ENCODE measurements at places on chromosomes 12 and 14. TPM values are rescaled to one million over a fixed set of nuclear protein-coding genes. Genes with fewer than 3 reads are reported as not detected.

Gene TMTC1
- not detected for total RNA-seq

DNA sequence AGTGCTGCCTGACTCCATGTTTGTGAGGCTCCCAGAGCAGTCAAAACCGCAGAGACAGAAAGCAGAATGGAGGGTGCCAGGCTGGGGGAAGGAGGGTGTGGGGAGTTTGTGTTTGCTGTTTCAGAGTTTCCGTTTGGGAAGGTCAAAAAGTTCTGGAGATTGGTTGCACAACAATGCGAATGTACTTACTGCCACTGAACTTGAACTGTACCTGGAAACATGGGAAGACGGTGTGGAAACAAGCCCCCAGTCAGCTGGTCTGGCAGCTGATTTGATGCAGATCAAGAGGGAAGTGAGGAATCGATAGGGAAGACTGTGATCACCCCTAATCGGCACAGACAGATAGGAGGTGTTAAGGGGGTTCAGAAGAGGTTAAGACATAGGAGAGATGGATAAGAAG, 35.3 kb upstream of the INF2 start:
- no peak for DNase-seq
- no peak overlapping the region for H3K27ac ChIP-seq
- no peak overlapping the region for H3K4me3 ChIP-seq
- H3K36me3 ChIP-seq = no peaks in the 10 kb centered on the region

DNA sequence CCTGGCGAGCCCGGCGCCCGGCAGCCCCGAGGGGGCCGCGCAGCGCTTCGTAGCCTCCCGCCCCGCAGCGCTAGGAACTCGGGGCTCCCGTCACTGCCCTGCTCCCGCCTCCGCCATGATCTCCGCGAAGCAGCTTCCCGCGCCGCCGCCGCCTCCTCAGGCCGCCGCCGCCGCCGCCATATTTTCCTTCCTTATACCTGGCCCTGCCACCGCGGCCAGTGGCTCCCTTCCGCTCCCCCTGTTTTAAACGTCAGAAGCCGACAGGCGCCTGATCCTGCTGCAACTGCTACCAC, 286 bp downstream of the PPP4R3A start:
- H3K4me1 ChIP-seq = peaks cover 24% of the 10 kb centered on the region
- peak overlapping the region; percentile 87 for H3K27ac ChIP-seq
- H3K36me3 ChIP-seq = peaks cover 29% of the 10 kb centered on the region
- H3K4me3 ChIP-seq = peak overlapping the region; percentile 69
- no peaks in the 10 kb centered on the region for H3K27me3 ChIP-seq

- H3K4me3 ChIP-seq = no peak overlapping the region
- H3K4me1 ChIP-seq = no peaks in the 10 kb centered on the region
- no peaks in the 10 kb centered on the region for H3K27me3 ChIP-seq
- H3K36me3 ChIP-seq = no peaks in the 10 kb centered on the region
- H3K27ac ChIP-seq = no peak overlapping the region
Observed at GRCh38 chr12:119208626-119209061, 29.9 kb downstream of the HSPB8 start.

DNA sequence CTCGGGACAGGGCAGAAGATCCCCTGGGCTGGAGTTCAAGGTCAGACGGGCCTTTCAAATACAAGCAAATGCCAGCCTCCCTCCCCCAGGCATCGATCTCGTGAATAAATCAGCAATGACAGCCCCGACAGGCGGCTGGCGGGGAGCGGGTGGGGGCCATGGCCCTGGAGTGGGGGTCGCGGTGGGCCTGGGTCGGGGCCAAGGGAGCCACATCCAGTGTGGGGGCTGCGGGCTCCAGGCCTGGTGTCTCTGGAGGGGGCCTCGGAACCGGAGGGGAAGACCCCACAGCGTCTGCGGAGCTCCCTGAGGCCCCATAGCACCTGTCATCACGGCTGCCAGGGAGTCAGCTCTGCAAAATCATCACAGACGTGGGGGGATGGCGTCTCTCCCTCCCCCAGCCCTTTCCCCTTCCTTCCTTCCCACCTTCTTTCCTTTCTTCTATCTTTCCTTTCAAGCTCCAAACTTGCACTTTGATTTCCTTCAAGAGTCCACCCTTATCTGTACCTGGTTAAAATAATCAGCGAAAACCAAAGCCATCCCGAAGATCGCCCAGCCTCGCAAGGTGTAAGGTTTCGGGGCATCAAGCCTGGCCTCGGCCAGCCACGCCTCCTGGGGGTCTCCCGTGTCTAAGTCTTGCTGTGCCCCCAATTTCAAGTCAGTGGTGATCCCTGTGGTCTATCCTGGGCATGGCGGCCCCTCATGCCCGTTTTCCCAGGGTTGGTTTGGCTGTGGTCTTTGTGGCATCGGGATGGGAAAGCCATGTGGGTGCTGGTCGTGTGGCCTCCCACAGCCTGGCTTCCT, 92.1 kb downstream of the NOC4L start:
- no peak overlapping the region for H3K4me3 ChIP-seq
- no peak for DNase-seq
- no peaks in the 10 kb centered on the region for H3K4me1 ChIP-seq
- H3K27me3 ChIP-seq = no peaks in the 10 kb centered on the region
- no peak overlapping the region for H3K27ac ChIP-seq

DNA sequence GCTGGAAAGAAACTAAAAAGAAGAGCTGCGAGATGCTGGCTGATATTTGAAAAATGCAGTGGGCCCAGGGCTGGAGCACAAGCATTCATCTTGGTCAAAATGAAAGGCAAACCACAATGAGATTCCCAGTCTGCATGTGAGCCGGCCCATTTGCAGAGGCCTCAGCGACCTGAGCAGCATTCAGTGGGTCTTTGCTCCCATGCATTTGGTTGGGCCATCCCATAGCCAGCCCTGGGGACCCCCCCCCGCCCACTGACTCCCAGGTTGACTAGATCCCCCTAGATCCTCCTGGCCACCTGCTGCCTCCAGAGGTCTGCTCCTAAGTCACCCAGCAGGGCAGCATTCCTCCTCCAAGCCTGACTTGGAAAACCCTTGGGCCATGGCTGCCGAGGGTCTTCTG, 59.8 kb downstream of the PRMT8 start:
- DNase-seq = no peak
- no peak overlapping the region for H3K4me3 ChIP-seq
- H3K27ac ChIP-seq = no peak overlapping the region
- no peaks in the 10 kb centered on the region for H3K27me3 ChIP-seq
- H3K4me1 ChIP-seq = no peaks in the 10 kb centered on the region
- H3K36me3 ChIP-seq = no peaks in the 10 kb centered on the region

DNA sequence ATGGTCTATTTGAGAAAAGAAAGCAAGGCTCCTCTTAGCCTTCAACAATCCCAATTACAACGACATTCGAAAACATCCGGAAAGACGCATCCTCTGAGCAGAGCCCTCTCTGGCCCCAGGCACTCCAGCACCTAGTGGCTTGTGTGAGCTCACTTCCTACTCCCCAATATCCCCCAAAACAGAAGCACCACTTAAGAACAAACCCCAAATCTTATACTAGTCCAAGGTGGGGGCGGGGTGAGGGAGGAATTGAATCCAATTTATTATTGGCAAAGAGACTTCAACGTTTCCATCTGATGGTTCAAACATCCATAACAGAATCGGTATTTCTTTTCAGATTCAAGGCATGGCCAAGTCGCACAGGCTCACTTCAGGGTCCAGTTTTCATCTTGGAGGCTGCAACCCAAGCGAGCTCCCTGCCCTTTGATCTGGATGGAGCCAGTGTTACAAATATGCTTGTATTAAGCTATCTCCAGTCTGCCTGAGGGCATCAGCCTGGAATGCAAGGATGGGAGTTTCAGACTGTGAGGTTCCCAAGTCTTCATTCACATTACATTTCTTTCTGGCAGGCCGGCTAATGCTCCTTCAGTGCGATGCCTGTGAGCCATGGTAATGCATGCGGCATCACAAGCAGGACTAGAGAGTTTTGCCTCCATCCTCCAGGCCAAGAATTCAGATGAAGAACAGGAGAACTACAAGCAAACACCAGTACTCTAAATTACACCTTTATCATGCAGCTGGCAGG, 132.5 kb upstream of the FOXN3 start:
- H3K27me3 ChIP-seq = no peaks in the 10 kb centered on the region
- H3K36me3 ChIP-seq = no peaks in the 10 kb centered on the region
- DNase-seq = no peak
- no peak overlapping the region for H3K27ac ChIP-seq

Measured in Karpas-422 (cell line).